ENCODE measurements at places on chromosomes 7 and 10.

GRCh38 chr10:93541402-93542357, 24.8 kb upstream of the FFAR4 start:
- no peak for DNase-seq

- DNase-seq, result no peak
Observed at GRCh38 chr10:124124123-124124768, 30.8 kb upstream of the CHST15 start.

DNA sequence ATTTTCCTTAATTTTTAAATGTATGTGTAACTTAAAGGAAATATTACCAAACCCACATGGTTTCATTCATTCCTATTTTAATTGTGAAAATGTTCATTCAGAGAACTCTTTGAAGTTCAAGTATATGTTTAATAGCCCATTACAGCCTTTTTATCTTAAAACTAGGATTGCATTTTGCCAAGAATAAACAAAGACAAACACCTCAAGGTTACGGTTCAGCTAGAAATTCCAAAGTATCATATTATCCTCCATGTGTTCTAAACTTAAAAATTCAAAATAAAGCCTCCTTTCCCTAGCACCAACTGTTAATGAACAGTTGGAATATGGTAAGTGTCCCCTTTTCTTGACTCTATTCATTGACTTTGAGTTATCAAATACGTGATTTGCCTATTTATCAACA, 215.6 kb upstream of the SEMA3E start:
- no peak for DNase-seq

- no peak for DNase-seq
Observed at GRCh38 chr7:39621261-39621660, 2.1 kb upstream of the RALA start.

DNA sequence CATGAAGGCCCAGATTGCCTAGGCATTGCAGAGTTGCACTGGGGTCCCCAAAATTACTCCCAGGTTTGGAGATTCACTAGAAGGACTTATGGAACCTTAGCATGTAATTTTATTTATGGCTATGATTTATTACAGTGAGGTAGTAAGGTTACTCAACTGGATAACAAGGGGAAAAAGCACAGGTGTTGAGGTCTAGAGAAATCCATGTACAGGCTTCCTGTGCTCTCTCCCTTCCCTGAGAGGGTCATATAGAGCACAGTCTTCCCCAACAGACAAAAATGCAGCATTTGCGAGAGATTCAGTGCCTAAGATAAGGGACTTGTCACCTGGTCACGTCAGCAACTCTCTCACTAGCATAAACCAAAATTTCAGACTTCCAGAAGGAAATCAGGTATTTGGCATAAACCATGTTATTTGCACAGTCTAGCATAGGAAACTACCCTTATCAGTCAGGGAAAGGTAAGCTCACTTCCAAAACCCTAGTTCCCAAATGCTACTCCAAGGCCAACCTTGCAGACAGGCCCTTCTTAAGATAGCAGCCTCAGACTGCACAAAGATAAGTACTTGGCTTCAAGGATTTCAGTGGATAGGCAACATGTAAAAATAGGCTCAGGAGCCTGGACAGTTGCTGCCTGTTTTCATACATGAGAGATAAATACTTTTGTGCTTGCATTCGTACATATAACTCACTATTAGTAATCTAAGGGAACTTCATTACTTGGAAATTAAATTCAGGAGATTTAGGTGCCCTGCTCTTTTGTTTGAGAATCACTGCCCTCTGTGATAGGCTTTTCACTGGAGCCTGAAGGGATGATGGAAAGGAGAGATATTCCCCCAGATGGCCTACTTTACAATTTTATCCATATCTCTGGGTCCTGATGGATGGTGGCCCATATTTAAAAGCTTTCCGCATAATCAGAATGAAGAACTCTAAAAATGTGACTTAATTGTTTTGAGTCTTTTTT, 378.4 kb upstream of the LRGUK start:
- no peak for DNase-seq

GRCh38 chr10:122147663-122148062, 123.4 kb upstream of the BTBD16 start:
- no peak for DNase-seq

Data from NCI-H1930 (cell line).